Hematopoietic multipotent progenitor cell treated with erythropoietin and hydrocortisone succinate and interleukin-3 and kit ligand, for 17 days (in vitro differentiated cells): ENCODE measurements at places on chromosomes 6 and 20.

DNA sequence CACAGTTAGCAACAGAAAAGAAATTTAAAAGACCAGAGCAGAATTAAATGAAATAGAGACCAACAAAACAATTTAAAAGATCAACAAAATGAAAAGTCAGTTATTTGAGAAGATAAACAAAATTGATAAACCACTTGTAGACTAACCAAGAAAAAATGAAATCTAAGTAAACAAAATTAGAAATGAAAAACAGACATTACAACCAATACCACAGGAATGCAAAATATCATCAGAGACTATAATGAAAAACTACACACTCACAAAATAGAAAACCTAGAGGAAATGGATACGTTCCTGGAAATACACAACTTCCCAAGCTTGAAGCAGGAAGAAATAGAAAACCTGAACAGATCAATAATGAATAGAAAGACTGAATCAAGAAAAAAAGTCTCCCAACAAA, 97.8 kb downstream of the WDR27 start:
- no peak for DNase-seq

GRCh38 chr6:79438030-79438429, 99.2 kb downstream of the LCA5 start:
- no peak for DNase-seq

GRCh38 chr20:61042506-61043385, 209.3 kb upstream of the CDH4 start:
- DNase-seq, result no peak

- DNase-seq, result no peak
These were observed 8.2 kb upstream of the RAE1 start for GRCh38 chr20:57342829-57343228.

DNA sequence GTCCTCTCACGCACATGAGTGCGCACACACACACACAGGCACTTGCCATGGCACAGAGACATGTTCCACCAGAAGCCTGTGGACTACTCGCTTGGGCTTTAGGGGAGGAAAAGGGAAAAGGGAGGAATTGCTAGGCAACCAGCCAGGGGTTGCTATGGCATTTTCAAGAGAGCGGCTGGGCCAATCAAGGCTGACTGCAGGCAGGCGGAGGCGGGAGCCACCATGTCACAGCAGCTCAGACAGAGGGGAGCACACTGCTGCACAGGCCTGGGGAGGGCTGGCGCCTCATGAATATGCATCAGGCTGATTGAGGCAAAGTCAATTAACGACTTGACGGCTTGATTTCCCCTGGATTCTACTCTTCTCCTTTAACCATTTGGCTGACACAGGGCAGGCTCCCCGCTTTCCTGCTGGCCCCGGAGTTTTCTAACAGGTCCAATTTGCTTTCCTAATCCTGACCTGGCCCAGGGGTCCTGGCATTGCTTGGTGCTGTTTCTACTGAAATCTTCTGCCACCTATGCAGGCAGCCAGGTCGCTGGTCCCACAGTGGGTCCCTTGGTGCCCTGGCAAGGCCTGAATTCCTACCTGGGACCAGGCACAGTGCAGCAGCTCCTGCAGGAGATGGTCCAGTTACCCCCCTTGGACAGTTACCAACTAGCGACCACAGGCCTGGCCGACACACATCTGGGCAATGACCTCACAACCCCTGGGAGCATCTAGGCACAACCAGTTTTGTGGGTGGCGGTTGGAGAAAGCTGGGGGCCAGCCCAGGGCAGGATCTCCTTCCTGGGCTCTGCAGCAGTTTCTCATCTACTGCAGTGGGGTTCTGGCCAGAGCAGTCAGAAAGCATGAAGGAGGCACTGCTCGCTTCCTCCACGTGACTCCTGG, 52.1 kb downstream of the YTHDF1 start:
- no peak for DNase-seq

GRCh38 chr6:152575161-152575560, 62.0 kb downstream of the SYNE1 start:
- no peak for DNase-seq
